ENCODE measurements at places on chromosomes 1 and 21. TPM values are rescaled to one million over a fixed set of nuclear protein-coding genes. Genes with fewer than 3 reads are reported as not detected.

- DNase-seq: no peak
- no peaks in the 10 kb centered on the region for H3K27me3 ChIP-seq
- no peak overlapping the region for H3K4me3 ChIP-seq
- H3K4me1 ChIP-seq: peaks cover 3% of the 10 kb centered on the region
These were observed 8.1 kb downstream of the KAZN start for GRCh38 chr1:14606632-14607031.

GRCh38 chr1:50949286-50949982, 10.6 kb downstream of the FAF1 start:
- DNase-seq: no peak
- no peaks in the 10 kb centered on the region for H3K36me3 ChIP-seq
- H3K4me1 ChIP-seq: no peaks in the 10 kb centered on the region

DNA sequence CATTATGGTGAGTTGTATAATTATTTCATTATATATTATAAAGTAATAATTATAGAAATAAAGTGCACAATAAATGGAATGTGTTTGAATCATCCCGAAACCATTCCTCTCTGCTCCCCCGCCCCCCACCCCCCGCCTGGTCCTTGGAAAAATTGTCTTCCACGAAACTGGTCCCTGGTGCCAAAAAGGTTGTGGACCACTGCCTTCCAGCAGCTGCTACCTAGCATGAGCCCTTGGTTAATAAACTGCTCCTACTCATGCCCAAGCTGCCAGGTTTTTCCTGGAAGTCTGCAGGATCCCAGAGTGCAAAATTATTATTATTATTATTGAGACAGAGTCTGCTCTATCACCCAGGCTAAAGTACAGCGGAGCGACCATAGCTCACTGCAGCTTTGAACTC, 6.8 kb upstream of the IFNGR2 start:
- H3K4me3 ChIP-seq: no peak overlapping the region
- H3K27me3 ChIP-seq: no peaks in the 10 kb centered on the region
- DNase-seq: no peak
- H3K27ac ChIP-seq: no peak overlapping the region

DNA sequence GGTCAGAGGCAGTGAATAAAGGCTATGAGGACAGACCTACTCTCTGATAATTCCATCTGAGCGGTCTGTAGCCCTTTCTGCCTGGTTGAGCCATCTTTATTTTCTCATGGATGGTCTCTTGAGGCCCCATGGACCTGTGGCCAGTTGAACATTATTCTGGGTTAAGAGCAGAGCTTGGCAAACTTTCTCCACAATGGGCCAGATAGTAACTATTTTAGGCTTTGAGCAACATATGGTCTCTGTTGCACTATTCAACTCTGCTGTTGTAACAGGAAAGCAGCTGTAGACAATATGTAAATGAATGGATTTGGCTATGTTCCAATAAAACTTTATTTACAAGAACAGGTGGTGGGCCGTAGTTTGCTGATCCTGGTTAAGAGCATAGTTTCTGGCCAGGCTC, 62.7 kb downstream of the KAZN start:
- no peak overlapping the region for H3K4me3 ChIP-seq
- no peak for DNase-seq
- H3K27ac ChIP-seq: no peak overlapping the region
- no peaks in the 10 kb centered on the region for H3K36me3 ChIP-seq
- no peaks in the 10 kb centered on the region for H3K4me1 ChIP-seq

- H3K27ac ChIP-seq: no peak overlapping the region
- peaks cover 10% of the 10 kb centered on the region for H3K4me1 ChIP-seq
- DNase-seq: no peak
- H3K36me3 ChIP-seq: no peaks in the 10 kb centered on the region
- H3K4me3 ChIP-seq: no peak overlapping the region
These were observed 19.4 kb upstream of the COL18A1 start for GRCh38 chr21:45385549-45386050.

GRCh38 chr1:29967261-29967660, 730.9 kb downstream of the PTPRU start:
- no peak overlapping the region for H3K27ac ChIP-seq
- H3K4me3 ChIP-seq: no peak overlapping the region
- no peaks in the 10 kb centered on the region for H3K36me3 ChIP-seq
- DNase-seq: no peak

Gene GOLT1A
- total RNA-seq: 1.5 TPM
